ENCODE measurements at places on chromosomes 6 and 20. TPM values are rescaled to one million over a fixed set of nuclear protein-coding genes. Genes with fewer than 3 reads are reported as not detected.
A peak's percentile ranks its signal among the peaks of the same experiment; 100 is the strongest.

DNA sequence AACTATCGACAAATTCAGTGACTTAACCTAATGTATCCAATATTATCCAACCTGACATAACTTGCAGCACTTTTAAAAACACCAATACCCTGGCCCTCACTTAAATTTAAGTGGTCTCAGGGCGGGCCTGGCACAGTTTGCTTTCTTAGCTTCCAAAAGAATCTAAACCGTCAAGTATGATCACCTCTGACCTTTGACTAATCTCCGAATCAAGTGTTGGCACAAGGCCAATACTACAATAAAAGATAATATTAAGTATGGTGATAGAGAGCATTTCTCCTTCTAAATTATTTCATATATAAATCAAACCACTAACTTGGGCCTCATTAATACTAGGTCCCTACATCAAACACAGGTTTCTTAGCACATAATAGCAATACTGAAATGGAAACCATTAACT lies 153.0 kb downstream of the PTPRK start:
- H3K27me3 ChIP-seq: no peaks in the 10 kb centered on the region
- peaks cover 5% of the 10 kb centered on the region for H3K4me1 ChIP-seq
- DNase-seq: no peak
- H3K4me3 ChIP-seq: no peak overlapping the region
- H3K36me3 ChIP-seq: no peaks in the 10 kb centered on the region

DNA sequence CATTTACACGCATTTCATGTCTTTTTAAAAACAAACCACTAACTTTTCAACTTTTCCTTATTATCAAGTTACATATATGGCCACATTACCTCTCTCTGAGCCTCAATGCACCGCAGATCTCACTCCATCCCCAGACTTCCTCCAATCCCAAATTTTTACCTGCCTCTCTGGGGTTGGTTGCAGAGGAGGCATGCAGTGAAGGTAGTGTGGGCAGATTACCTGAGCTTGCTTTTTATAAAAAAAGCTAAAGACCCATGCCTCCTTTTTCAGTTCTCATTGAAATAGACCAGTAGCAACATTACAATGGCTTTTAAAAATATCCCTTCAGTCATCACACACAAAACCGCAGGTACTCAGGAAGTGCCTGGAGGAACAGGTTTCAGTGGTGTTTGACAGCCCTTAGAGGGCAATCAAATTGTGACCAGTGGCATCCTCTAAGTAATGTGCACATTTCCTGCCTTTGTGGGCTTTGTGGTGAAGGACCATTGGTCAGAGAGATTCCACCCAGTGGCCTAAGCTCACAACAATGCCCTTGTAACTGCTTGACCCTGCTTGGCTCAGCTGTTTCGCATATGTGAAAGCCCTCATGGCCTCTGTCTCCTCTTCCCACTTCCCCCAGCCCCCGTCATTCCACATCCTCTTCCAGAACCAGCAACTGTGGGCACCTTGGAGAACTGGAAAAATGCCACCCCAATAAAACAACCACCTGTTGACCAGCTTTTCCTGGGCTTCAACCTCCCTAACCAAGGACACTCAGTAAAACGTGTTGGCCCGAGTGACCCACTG lies 30.2 kb upstream of the IL17A start:
- H3K4me1 ChIP-seq: no peaks in the 10 kb centered on the region
- no peaks in the 10 kb centered on the region for H3K27me3 ChIP-seq

DNA sequence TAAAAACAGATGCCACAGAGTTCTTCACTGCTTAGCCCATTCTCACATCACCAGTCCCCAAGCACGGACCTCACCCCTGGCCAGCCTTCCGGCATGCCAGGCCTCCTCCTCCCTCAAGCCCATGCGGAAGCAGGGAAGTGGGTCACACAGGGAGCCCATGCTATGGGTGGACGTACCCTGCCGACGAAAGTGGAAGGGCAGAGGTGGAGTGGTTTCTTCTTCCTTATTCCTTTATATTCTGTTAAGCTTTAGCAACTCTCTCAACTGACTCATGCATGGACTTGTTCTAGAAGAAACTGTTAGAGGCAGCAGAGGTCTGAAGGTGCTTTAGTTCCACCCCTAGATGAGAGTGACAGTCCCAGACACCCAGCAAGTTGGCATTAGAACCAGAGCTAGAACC lies 118.6 kb downstream of the LY86 start:
- no peak for DNase-seq
- no peaks in the 10 kb centered on the region for H3K36me3 ChIP-seq
- H3K4me3 ChIP-seq: no peak overlapping the region
- H3K27ac ChIP-seq: no peak overlapping the region

- peak; percentile 80 for DNase-seq
- H3K27me3 ChIP-seq: no peaks in the 10 kb centered on the region
- no peaks in the 10 kb centered on the region for H3K36me3 ChIP-seq
- peaks cover 15% of the 10 kb centered on the region for H3K4me1 ChIP-seq
- H3K4me3 ChIP-seq: peak overlapping the region; percentile 83
- H3K27ac ChIP-seq: peak overlapping the region; percentile 95
These were observed 534 bp downstream of the ZNF76 start for GRCh38 chr6:35259948-35260590.

- H3K4me3 ChIP-seq: peak overlapping the region; percentile 81
- peaks cover 6% of the 10 kb centered on the region for H3K4me1 ChIP-seq
- no peaks in the 10 kb centered on the region for H3K36me3 ChIP-seq
- H3K27ac ChIP-seq: peak overlapping the region; percentile 96
- no peak for DNase-seq
- no peaks in the 10 kb centered on the region for H3K27me3 ChIP-seq
These were observed 1.4 kb upstream of the PPP1R18 start for GRCh38 chr6:30687659-30688431.

DNA sequence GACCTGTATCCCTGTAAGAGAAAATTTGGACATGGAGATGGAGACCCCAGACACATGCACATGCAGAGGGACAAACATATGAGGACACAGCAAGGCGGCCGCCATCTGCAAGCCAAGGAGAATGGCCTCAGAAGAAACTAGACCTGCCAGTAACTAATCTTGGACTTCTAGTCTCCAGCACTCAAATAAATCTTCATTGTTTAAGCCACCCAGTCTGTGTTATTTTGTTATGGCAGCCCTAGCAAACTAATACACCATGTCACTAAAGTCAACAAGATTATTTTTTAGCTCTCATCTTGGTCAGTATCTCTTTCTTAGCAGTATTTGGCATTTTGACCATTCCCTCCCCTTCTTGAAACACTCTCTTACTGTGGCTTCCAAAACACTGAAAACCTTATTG lies 26.7 kb downstream of the LATS1 start:
- H3K4me1 ChIP-seq: no peaks in the 10 kb centered on the region
- DNase-seq: no peak
- no peaks in the 10 kb centered on the region for H3K36me3 ChIP-seq
- no peaks in the 10 kb centered on the region for H3K27me3 ChIP-seq

GRCh38 chr6:154931711-154932424 lies 63.2 kb upstream of the TIAM2 start:
- DNase-seq: no peak
- no peaks in the 10 kb centered on the region for H3K36me3 ChIP-seq
- no peak overlapping the region for H3K4me3 ChIP-seq

MYO6 gene
- 72.2 TPM for total RNA-seq

SMPDL3A gene
- total RNA-seq: 150 TPM
